Tibial nerve (tissue), 4 donors: ENCODE measurements at places on chromosomes 4 and X.

DNA sequence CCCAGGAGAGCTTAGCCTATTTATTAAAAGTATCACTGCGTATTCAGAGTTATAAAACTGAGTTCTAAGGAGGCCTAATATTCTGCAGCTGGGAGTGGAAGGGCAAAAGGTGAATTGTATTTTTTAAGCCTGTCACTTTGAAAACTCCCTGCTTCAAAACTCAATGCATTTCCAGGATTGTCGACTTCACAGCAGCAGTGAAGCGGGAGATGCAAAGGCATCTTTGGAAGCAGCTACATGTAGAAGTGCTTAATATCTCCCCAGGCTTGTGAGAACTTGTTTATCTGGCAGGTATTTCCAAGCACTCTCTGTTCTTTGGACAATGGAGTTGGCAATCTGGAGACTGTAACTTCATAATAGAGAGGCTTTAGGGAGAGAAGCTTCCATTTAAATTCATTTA, 717.5 kb upstream of the SLIT2 start:
- H3K27ac ChIP-seq, result no peak overlapping the region
- H3K4me1 ChIP-seq, result no peaks in the 10 kb centered on the region
- no peaks in the 10 kb centered on the region for H3K36me3 ChIP-seq
- H3K4me3 ChIP-seq, result no peak overlapping the region

DNA sequence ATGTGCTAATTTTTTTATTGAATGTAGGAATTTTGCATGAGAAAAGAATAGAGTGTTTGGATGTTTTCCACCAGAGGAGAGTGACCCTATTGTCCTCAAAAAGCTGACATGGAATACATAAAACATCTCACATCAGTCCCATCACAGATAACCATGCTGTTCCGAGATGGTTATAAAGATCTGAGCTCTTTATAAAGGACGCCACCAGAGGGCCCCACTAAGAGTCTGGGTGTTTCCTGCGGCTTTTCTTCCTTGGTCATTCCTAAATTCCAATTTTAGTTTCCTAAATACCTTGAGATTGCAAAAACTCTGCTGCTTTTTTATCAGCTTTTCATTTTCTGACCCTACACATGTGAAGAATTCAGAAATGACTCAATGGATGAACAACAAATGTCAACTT, 504.5 kb upstream of the FRG1 start:
- no peaks in the 10 kb centered on the region for H3K36me3 ChIP-seq
- no peak overlapping the region for H3K4me3 ChIP-seq
- H3K27me3 ChIP-seq, result no peaks in the 10 kb centered on the region
- no peak overlapping the region for H3K27ac ChIP-seq
- DNase-seq, result no peak

DNA sequence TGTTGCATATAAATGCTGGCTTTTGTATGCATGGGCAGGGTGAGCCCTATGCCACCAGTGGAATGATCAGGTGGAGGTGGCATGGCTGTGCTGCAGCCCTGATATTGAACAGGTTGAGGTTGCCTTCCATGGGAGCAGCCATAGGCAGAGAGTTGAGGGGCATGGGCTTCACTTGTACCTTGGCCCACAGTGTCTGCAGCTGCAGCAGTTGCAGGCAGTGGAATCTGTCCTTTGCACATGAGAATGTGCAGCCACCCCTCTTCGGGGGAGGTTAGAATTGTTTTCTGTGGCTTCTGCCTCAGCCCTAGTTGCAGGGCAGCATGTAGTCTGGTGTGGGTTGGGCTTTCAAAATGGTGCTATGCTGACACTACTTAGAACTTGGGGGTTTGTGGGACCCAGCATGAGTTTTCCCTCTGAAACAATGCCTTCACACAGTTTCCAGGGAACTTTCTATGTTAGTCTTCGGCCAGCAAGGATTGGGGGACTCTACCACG, 25.4 kb upstream of the VSIG1 start:
- H3K27me3 ChIP-seq, result peaks cover 3% of the 10 kb centered on the region
- DNase-seq, result no peak
- H3K4me1 ChIP-seq, result no peaks in the 10 kb centered on the region
- no peak overlapping the region for H3K4me3 ChIP-seq

GRCh38 chr4:88134111-88134510, 24.3 kb downstream of the ABCG2 start:
- peak overlapping the region; percentile 8 for H3K27ac ChIP-seq
- no peak overlapping the region for H3K4me3 ChIP-seq
- peaks cover 12% of the 10 kb centered on the region for H3K36me3 ChIP-seq
- no peaks in the 10 kb centered on the region for H3K27me3 ChIP-seq
- no peaks in the 10 kb centered on the region for H3K4me1 ChIP-seq
- no peak for DNase-seq

DNA sequence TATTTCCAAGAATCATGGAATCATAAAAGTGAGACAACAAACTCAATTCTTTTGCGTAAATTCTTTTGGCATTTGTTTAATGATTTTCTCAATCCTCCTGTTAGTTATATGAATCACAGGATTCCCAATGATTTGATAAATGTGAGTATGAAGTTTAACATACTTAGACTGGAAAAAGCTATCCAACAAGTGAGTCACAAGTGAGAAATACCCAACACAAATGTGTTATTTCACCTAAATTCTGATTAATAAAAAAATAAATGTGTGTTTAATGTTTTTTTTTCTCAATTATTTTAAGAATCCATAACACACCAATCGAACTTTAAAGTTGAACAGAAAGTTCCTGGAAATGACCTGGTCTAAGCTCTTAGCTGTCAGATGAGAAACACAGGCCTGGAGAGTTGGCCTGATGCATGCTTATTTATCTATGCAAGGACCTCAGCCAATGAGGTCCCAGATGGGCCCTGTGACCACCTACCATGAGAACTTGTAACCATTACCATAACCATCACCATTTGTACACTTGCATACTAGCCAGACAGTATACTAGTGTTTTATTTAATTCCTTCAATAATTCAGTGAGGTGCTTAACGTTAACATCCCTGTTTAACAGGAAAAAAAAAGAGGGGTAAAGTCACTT, 386.7 kb downstream of the SPRY1 start:
- no peaks in the 10 kb centered on the region for H3K4me1 ChIP-seq
- no peak overlapping the region for H3K27ac ChIP-seq
- H3K27me3 ChIP-seq, result no peaks in the 10 kb centered on the region
- DNase-seq, result no peak

- H3K4me3 ChIP-seq, result no peak overlapping the region
- DNase-seq, result no peak
- H3K4me1 ChIP-seq, result no peaks in the 10 kb centered on the region
- no peaks in the 10 kb centered on the region for H3K27me3 ChIP-seq
- H3K27ac ChIP-seq, result no peak overlapping the region
- no peaks in the 10 kb centered on the region for H3K36me3 ChIP-seq
These were observed 237.8 kb downstream of the NDST4 start for GRCh38 chr4:114875630-114876029.

- no peak overlapping the region for H3K4me3 ChIP-seq
- no peaks in the 10 kb centered on the region for H3K36me3 ChIP-seq
- H3K4me1 ChIP-seq, result no peaks in the 10 kb centered on the region
- DNase-seq, result no peak
These were observed 2.2 kb downstream of the EMD start for GRCh38 chrX:154381271-154381670.

GRCh38 chrX:49167740-49168108, 4.0 kb upstream of the PLP2 start:
- no peaks in the 10 kb centered on the region for H3K27me3 ChIP-seq
- DNase-seq, result no peak
- peaks cover 21% of the 10 kb centered on the region for H3K4me1 ChIP-seq
- H3K27ac ChIP-seq, result peak overlapping the region; percentile 92
- peak overlapping the region; percentile 42 for H3K4me3 ChIP-seq

DNA sequence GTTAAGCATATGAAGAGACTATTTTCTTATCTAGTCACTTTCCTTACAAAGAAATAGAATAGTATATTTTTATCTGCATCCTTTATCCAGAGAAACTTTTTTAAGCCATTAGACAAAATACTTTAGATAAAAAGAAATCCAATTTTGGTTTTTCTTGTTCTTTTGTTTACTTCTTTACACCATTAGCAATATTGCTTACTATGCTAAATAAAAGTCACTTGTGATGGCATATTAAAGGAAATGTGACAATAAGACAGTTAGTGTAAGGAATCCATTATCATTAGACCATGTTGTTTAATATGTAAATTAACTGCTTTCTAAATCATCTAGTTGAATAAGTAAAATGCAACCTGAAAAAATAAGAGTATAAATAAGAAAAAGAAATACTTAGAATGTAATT, 2582.7 kb downstream of the ARAP2 start:
- DNase-seq, result no peak
- H3K27me3 ChIP-seq, result no peaks in the 10 kb centered on the region
- H3K36me3 ChIP-seq, result no peaks in the 10 kb centered on the region
- H3K4me1 ChIP-seq, result no peaks in the 10 kb centered on the region
- H3K27ac ChIP-seq, result no peak overlapping the region

DNA sequence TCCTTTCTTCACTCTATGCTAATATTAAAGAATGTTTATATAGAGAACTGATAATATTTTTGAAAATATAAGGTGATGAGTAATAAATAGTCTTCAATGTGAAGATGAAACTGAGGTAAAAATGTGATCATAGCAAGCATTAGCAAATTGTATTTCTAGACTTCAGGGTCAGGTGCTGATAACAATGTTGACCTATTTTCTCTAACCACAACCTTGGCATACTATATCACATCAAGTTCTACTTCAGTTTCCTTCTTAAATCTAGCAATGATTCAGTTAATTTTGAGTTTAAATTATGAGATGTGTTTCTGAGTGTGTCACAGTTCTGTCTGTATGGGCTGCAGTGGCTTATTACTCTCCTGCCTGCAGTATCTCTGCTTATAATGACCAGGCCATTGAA, 209.4 kb downstream of the RAPGEF2 start:
- no peaks in the 10 kb centered on the region for H3K27me3 ChIP-seq
- H3K4me1 ChIP-seq, result no peaks in the 10 kb centered on the region
- no peak for DNase-seq
- H3K36me3 ChIP-seq, result peaks cover 27% of the 10 kb centered on the region
- no peak overlapping the region for H3K4me3 ChIP-seq

GRCh38 chr4:8506373-8507195, 66.0 kb downstream of the TRMT44 start:
- H3K4me1 ChIP-seq, result peaks cover 14% of the 10 kb centered on the region
- H3K4me3 ChIP-seq, result no peak overlapping the region
- peak overlapping the region; percentile 84 for H3K27ac ChIP-seq
- H3K36me3 ChIP-seq, result peaks cover 20% of the 10 kb centered on the region

DNA sequence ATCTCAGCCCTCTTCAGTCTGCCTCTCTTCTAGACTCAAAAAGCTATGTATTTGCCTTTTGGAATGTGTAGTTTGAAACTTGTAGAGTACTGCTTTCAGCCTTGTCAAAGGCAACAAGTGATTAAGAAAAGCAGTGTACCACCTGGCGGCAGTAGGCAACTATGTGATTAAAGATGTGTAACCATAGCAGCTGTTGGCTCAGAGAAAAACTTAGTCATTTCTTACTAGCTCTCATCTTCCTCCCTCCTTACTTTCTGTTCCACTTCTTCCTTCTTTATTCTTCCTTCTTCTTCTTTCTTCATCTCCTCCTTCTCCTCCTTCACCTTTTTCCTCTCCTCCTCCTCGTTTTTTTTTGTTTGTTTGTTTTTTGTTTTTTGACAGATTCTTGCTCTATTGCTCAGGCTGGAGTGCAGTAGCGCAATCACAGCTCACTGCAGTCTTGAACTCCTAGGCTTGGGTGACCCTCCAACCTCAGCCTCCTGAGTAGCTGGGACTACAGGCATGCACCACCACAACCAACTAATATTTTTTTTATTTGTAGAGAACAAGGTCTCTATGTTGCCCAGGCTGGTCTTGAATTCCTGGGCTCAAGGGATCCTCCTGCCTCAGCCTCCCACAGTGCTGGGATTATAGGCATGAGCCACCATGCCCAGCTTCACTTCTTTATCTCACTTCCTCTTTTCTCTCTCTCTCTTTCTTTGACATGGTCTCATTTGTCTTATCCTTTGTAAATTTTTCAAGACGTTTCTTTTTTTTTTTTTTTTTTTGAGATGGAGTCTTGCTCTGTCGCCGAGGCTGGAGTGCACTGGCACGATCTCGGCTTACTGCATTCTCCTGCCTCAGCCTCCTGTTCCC, 32.6 kb downstream of the ABHD18 start:
- H3K4me3 ChIP-seq, result no peak overlapping the region
- H3K27ac ChIP-seq, result no peak overlapping the region
- no peaks in the 10 kb centered on the region for H3K27me3 ChIP-seq
- H3K36me3 ChIP-seq, result no peaks in the 10 kb centered on the region
- no peaks in the 10 kb centered on the region for H3K4me1 ChIP-seq

DNA sequence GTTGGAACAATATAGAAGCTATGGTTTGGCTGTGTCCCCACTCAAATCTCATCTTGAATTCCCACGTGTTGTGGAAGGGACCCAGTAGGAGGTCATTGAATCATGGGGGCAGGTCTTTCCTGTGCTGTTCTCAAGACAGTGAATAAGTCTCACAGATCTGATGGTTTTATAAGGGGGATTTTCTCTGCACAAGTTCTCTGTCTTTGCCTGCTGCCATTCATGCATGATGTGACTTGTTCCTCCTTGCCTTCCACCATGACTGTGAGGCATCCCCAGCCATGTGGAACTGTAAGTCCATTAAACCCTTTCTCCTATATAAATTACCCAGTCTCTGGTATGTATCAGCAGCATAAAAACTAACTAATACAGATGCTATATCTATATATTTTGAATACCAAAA, 135.2 kb upstream of the EDNRA start:
- no peaks in the 10 kb centered on the region for H3K27me3 ChIP-seq
- H3K36me3 ChIP-seq, result no peaks in the 10 kb centered on the region
- H3K4me1 ChIP-seq, result peaks cover 3% of the 10 kb centered on the region
- no peak for DNase-seq
- H3K27ac ChIP-seq, result no peak overlapping the region

DNA sequence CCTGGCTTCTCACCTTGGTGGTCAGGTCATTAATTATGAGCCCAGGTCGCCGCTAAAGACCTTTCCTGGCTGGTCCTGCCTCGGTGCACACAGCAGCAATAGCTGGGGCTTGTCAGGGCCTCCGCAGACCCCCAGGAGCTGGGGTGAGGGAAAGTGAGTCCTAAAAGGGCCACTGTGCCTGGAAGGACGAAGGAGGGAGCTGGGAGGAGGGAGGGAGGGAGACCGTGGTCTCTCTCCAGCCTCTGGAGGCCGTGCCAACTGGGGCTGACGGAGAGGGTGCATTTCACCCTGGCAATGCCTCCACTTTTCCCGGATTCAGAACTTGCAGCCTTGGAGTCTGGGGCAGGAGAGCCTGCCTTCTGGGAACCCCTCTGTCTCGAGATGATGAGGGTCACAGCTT, 60.4 kb downstream of the CRLF2 start:
- no peak for DNase-seq
- no peak overlapping the region for H3K27ac ChIP-seq
- no peaks in the 10 kb centered on the region for H3K27me3 ChIP-seq
